ENCODE measurements at places on chromosomes 16 and 17. TPM values are rescaled to one million over a fixed set of nuclear protein-coding genes. Genes with fewer than 3 reads are reported as not detected.

The KATNIP gene
- total RNA-seq = 31.5 TPM

DNA sequence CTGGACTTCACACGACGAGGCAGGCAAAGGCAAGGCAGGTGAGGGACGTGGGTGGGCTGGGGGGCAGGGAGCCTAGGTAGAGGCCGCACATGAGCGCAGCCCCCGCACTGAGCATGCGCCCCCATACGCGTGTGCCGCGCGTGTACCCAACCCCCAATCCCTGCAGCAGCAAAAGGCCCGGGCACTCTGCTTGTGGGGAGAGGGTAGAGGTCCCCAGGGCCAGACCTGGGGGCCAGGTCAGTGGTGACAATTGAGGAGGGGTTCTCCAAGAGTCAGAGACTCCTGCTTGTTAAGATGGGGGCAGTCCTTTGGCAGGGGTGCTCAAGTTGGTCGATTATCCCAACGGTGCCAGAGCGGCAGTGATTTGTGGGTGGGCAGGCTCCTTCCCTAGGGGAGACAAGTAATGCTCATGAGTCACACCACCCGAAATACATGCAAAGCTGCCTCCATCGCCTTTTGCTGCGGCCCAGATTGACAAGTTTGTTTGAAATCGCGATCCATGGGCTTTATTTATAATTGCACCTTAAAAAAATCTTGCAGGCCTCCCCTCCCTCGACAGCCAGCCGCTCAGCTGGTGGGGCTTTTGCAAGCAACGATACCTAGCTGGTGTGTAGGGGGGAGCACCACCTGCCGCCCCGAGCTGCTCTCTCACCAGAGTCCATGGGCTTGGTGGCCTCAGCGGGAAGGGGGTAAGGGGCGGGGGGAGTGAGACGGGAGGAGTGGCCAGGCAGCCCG, 1.1 kb upstream of the GIT1 start:
- DNase-seq = no peak

The KRTAP9-4 gene
- not detected for total RNA-seq

GRCh38 chr16:84686707-84687298, 13.0 kb upstream of the USP10 start:
- DNase-seq = no peak

DNA sequence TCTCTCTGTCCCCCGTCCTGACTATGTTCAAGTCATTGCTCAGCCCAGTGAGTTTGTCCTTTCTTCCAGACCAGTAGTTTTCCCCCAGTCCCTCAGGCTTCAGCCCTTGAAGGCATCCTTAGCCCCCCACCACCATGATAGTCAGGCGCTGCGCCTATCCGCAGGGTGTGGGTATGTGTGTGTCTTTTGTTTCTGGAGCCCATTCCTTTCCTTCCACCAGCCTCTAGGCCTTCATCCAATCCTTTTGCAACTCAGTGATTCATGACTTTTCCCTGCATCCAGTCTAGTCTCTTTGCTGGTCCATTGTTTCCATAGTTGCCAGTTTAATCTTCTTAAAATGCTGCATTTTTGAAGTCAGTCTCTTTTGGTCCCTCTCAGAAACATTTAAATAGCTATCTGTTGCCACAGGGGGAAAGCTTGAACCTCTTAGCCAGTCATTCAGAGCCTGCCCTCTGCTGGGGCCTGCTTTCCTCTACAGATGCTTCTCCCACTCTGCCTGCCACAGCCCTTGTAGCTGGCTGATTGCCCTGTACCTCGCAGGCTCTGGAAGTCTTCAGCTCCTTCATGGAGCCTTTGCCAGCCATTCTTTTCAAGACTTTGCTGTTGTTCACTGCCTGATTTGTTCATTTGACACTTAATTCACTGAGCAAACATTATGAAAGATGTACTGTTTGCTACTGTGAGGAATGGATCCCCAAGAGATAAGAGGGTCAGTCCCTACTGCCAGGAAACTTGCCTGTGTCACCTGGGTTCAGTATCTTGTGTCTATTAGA, 55.9 kb upstream of the ADCY7 start:
- peak; percentile 12 for DNase-seq

The SYNGR3 gene
- 3.2 TPM for total RNA-seq

All from CD4-positive, CD25-positive, alpha-beta regulatory T cell (primary cell).